ENCODE measurements at places on chromosomes 5 and 9. TPM values are rescaled to one million over a fixed set of nuclear protein-coding genes. Genes with fewer than 3 reads are reported as not detected.

The BAAT gene
- total RNA-seq = not detected

GRCh38 chr9:100213730-100214477 is 114.9 kb downstream of the INVS start:
- DNase-seq = no peak

GRCh38 chr9:124320062-124320973 is 62.6 kb downstream of the NEK6 start:
- DNase-seq = peak; percentile 63

DNA sequence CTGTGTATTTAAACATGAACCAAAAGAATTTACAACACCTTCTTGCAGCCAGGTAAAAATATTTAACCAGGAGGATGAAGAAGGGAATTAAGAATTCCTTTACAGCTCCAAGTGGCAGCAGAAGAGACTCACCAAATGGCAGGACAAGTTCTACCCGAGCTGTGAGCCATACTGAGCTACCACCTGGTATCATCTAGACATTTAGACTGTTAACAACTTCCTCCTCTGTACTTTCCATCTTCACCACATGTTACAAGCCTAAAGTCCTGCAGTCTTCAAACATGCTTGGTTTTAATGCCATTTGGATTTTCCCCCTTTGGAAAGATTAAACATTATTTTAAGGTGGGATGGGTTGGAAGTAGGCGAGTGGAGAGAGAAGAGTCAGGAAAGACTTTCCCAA is 190.2 kb downstream of the TRPM6 start:
- DNase-seq = no peak

The CAMLG gene
- total RNA-seq = 20.2 TPM

The C6 gene
- total RNA-seq = 89.5 TPM

The SPEF2 gene
- total RNA-seq = 2.7 TPM

The LCN10 gene
- 9.6 TPM for total RNA-seq

GRCh38 chr5:89282554-89283510 is 399.8 kb upstream of the MEF2C start:
- no peak for DNase-seq

- no peak for DNase-seq
These were observed 105.0 kb upstream of the PRSS3 start for GRCh38 chr9:33690143-33690933.

DNA sequence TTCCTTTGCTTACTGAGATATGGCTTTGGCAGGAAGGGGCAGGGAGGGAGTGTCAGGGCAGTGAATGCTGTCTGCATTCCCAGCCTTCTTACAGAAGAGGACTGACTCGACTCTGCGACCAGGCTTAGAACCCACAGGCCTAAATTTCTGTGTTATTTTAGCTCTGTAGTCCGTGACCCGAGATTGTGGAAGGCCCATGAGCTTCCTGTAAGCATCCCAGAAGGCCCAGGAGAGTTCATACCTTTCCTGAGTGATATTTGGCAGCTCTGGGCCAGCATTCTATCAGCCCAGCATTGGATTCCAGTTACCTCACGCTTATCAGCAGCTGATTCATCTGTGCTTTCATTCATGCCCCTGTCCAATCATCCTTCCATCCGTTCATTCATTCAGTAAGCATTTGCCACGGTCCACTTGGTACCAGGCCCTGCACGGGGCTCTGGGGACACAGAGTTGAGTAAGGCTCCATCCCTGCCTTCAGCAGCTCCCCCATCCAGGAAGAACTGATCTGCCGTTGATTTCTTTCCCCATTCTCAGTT is 28.2 kb upstream of the RPL26L1 start:
- no peak for DNase-seq

The BTNL8 gene
- total RNA-seq = 0.58 TPM

GRCh38 chr5:20470997-20471396 is 483.0 kb upstream of the CDH18 start:
- DNase-seq = no peak

DNA sequence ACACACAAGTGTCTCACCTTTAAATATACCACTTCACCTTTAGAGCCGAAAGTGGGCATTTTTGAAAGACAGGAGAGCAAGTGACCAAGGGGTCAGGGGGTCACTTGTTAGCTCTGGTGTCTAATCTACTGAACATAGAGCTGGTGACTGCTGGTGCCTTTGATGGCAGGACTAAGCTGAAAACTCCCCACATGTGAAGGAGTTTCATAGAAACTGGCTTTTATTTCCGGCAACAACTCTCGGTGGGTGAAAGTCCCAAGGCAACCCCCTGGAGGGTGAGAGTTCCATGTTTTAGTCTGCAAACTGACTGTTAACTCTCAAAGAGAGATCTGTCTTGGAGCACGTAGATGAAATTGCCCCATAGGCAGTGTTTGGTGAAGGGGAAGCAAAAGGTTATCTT is 466.9 kb downstream of the DMRTA1 start:
- DNase-seq = no peak

The TOR1B gene
- 10.6 TPM for total RNA-seq

- DNase-seq = no peak
These were observed 158.8 kb downstream of the DEPDC1B start for GRCh38 chr5:60540856-60541805.

DNA sequence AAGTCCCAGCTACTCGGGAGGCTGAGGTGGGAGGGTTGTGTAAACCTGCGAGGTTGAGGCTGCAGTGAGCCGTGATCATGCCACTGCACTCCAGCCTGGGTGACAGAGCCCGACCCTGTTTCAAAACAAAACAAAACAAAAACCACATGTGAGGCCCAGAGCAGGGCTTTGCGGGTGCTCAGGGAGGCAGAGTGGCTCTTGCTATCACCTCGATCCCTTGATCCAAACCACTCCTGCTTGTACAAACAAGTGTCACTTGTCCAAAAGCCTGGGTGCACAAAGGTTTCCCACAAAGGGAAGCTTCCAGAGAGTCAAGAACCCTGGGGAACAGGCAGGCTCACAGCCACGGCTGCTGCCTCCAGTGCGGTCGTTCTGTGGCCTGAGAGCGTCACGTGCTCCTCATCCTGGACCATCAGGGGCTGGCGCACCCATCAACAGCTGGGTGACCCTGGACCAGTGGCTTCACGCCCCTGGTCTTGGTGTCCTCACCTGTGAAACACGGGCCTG is 162.7 kb downstream of the C9orf50 start:
- DNase-seq = no peak

The FAM151B gene
- 0.91 TPM for total RNA-seq

The TLX3 gene
- total RNA-seq = not detected

GRCh38 chr9:130900701-130901497 is 4.3 kb upstream of the QRFP start:
- DNase-seq = no peak

The PITX1 gene
- not detected for total RNA-seq

The PCDHGA5 gene
- total RNA-seq = 4.9 TPM

The LEAP2 gene
- total RNA-seq = 1.9 TPM

DNA sequence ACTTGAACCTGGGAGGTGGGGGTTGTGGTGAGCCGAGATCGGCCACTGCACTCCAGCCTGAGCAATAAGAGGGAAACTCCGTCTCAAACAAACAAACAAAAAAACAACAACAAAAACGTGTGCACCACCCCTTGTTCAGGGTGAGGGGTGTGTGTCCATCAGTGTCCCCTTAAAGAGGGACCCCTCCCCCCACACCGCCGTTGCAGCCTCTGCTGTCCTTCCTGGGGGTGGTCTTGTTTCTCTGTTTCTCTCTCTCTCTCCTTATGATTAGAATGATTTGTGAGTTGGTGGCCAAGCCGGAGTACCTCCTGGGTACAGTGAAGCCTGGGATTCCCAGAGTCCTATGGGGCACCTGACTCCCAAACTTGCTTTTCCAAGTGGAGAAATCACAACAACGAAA is 49.6 kb downstream of the RGS3 start:
- DNase-seq = no peak

- no peak for DNase-seq
These were observed 417 bp downstream of the GABBR2 start for GRCh38 chr9:98708103-98708932.

- no peak for DNase-seq
These were observed 253 bp downstream of the SLC12A2 start for GRCh38 chr5:128083811-128084227.

The C5orf58 gene
- 1.0 TPM for total RNA-seq

- no peak for DNase-seq
These were observed 31.5 kb upstream of the PUM3 start for GRCh38 chr9:2875218-2875977.

DNA sequence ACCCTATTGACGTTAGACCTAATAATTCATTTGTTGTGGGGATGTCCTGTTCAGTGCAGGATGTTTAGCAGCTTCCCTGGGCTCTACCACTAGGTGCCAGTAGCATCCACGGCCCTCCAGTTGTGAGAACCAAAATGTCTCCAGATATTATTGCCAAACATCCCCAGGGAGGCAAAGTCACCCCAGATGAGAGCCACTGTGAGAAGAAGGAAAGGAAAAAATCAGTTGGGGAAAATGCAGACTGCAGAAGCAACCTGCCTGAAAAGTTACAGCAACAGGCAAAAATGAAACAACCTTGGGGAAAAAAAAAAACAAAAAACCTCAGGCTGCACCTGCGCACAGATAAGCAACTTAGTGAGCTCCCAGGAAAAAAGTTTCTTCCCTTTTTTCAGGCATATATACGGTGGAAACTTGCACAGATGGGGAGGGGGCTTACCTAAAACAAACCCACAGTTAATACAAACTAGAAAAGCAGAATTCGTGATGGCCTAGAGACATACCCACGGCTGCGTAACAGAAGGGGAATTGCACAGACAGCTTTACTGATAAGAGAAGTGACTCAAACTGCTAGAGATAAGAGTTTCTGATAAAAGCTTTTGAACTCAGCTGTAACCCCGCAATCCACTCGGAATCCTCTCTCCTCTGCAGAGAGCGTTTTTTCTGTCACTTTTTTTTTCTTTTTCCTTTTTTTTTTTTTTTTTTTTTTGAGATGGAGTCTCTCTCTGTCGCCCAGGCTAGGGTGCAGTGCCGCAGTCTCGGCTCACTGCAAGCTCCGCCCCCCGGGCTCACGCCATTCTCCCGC is 29.8 kb upstream of the FBP1 start:
- no peak for DNase-seq

DNA sequence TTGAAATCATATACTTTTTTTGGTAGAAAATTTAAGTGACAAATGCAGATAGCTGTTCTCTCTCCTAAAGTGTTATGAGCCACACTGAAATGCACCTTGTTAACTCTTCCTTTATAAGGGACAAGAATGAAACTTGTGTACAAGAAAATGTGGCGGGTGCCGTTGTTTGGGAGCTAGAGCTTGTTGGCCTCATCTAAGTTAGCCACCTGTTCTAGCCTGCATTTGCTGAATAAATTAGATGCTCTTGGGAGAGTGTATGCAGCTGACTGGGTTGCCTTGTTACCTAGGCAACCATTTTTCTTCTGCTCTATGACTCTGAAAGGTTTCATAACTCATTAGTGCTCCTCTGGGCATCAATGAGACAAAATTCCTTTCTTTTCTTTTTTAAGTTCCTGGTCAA is 174.3 kb downstream of the TAF11L14 start:
- no peak for DNase-seq

The CAMK2A gene
- total RNA-seq = 19.4 TPM

DNA sequence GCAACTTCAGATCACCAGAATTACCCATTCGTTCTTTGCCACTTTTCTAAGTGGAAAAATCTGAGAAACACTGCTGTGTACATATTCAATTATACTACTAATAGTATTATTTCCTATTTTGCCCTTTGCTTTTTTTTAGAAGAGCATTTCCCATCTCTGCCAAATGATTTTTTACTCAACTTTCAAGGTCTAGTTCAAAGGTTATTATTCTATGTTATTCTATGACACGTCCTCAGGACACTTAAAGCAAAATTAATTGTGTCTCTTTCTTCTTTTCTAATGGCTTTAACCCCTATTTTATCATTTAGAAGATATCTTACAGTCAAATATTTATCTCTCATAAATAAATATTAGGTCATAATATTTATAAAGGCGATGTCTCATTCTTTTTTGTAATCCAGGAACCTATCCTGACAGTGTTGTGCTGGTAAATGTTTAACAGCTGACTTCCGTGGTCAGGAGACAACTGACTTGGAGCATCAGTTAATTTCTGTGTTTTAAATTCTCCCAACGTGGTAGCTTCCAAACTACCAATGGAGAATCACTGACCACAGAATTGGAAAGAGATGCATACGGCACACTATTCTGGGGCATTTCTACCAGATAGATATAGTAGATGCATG is 375.2 kb downstream of the ARRDC3 start:
- DNase-seq = no peak

The PDE8B gene
- total RNA-seq = 5.9 TPM

DNA sequence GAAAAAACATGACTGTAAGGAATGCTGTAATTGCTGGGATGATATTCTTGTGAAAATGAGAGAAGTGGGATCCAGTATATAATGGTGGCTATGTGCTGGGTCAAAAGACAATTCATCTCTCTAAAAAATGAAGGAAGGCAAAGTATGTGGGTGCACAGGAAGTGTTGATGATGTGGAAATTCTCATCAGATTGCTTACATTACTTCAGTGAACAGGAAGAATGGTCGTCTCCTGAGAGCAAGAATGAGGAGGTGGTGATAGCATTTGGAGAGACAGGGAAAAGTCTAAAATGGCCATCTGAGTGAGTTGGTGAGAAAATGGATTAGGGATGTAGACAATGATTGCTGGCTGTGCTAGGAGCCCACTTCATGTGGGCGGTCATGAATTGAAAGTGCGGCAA is 253.5 kb upstream of the NREP start:
- DNase-seq = no peak

The MTX3 gene
- 10.4 TPM for total RNA-seq

DNA sequence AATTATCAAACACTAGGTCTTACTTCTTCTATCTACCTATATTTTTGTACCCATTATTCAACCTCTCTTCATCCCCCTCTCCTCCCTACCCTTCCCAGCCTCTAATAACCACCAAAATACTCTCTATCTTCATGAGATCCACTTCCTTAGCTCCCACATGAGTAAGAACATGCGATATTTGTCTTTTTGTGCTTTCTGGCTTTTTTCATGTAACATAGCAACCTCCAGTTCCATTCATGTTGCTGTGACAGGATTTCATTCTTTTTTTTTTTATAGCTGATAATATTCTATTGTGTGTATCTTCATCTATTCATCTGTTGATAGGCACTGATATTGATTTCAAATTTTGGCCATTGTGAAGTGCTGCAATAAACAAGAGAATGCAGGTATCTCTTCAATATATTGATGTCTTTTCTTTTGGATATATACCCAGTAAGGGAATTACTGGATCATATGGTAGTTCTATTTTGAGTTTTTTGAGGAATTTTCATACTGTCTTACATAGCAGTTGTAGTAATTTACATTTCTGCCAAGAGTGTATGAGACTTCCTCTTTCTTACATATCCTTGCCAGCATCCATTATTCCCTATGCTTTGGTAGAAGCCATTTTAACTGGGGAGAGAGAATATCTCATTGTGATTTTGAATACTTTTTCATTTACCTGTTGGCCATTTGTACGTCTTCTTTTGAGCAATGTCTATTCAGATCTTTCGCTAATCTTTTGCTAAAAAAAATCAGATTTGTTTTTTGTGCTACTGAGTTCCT is 156.8 kb downstream of the DCP2 start:
- DNase-seq = no peak

The ECSCR gene
- total RNA-seq = 20.9 TPM

Measured in left ventricle myocardium inferior (tissue), 1 donor.